ENCODE measurements at places on chromosomes 5 and 9. TPM values are rescaled to one million over a fixed set of nuclear protein-coding genes. Genes with fewer than 3 reads are reported as not detected.

GRCh38 chr5:17089690-17090089, 127.7 kb upstream of the BASP1 start:
- no peak for DNase-seq

DNA sequence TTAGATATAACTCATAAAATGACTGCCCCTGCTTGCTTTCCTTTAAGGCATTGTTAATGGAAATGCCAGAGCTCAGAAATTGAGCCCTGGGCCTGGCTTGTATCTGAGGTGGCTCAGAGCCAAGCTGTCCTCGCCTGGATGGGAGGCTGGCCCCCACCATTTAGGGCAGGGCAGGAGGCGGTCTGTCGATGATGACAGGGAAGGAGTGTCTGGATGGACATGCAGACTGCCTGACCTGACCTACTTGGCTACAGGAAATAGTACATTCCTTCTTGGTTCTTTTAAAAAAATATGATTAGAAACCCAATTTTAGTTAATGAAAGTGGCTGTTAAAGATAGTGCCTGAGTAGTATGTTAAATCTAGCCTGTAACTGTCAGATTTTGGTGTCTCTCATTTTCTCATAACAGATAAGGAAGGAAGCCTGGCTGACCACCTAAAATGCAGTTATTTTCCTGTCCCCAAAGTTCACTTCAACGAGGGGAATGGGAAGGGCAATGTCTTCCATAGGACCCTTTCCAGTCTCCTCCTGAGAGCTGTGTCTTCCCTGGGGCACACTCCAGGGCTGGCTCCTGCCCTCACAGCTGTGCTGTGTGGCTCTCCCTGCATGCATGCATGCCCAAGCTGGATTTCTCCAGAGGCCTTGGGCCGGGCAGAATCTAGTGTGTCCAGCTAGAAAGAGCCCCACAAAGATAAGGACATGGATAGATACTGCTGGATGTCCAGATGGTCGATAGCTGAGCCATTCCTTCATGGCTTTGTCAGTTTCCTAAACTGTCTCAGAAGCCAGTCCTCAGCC, 42.3 kb downstream of the MACROH2A1 start:
- no peak for DNase-seq

- no peak for DNase-seq
Observed at GRCh38 chr5:143019614-143020515, 249.7 kb downstream of the ARHGAP26 start.

The TMEM252 gene
- total RNA-seq = not detected

- no peak for DNase-seq
Observed at GRCh38 chr5:95836544-95836943, 14.0 kb upstream of the GLRX start.

DNA sequence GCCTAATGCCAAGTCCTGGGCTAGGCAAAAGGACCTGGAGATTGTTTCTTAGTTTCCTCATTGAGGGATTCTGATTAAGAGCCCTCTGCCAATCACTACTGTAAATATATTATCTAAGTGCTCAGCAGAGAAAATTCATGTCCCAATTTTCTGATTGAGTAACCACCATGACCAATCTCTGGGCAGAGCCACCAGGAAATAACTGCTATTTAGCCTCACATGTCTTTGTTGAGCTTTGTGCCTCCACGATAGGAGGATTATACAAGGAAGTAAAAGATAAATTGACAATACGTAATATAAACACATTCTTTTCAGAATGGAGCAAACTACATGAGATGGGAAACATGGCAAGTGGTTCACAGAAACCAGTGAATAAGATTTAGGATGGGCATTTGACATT, 396.1 kb upstream of the PAPPA start:
- DNase-seq = no peak

The ADCY2 gene
- total RNA-seq = 20.4 TPM

DNA sequence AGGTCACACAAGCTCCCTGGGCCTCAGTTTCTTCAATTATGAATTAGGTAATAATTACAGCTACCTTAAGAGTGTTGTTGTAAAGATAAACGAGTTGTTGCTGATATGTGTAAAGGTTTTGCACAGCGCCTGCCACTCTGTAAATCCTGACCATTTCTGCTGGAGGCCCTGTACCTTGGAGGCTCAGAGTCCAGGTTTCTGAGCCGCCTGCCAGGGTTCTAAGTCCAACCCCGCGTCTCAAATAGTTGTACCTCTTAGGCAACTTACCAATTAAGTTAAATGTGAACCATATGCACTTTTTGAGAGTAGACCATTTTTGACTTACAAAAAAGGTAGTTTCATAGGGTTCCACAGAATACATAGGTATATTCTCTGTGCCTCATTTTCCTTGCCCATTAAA, 156.8 kb upstream of the KLF9 start:
- DNase-seq = no peak

- no peak for DNase-seq
Observed at GRCh38 chr9:129283705-129284606, 105.9 kb upstream of the IER5L start.

GRCh38 chr5:169430671-169431070, 129.7 kb upstream of the SLIT3 start:
- no peak for DNase-seq

- no peak for DNase-seq
Observed at GRCh38 chr9:134575901-134576176, 65.8 kb upstream of the COL5A1 start.

GRCh38 chr5:153135411-153135810, 355.1 kb upstream of the GRIA1 start:
- no peak for DNase-seq

DNA sequence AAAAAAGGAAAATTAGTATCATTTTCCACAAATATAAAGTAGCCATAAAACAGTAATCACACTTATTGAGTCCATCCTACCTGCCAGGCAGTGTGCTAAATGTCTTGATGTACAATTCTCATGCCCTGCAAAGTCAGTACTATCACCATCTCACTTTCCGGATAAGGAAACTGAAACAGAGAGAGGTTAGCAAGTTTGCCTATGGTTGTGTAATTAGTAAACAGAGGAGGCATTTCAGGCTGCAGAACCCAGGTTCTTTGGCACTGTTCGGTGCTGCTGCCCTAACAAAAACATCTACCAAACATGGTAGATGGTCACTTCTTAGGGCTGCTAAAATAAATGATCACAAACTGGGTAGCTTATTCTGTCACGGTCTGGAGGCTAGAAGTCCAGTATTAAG, 22.6 kb downstream of the PLAC8L1 start:
- DNase-seq = no peak

DNA sequence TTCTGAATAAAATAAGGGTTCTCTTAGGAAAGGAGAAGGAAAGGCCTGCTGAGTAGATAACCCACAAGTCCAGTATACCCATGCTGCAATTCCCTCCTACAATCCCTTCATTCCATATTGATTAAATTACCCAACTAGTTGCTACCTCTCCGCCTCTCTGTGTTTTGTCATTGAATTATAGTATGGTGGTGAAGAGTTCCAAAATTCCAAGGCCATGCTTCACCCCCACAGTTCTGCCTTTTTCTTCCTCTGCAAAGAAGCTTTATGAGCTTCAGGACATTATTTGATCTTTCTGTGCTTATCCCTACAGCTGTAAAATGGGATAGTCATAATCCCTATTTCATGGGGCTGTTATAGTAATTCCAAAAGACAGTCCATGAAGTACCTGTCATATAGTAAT, 215.6 kb downstream of the ACTL7B start:
- no peak for DNase-seq

DNA sequence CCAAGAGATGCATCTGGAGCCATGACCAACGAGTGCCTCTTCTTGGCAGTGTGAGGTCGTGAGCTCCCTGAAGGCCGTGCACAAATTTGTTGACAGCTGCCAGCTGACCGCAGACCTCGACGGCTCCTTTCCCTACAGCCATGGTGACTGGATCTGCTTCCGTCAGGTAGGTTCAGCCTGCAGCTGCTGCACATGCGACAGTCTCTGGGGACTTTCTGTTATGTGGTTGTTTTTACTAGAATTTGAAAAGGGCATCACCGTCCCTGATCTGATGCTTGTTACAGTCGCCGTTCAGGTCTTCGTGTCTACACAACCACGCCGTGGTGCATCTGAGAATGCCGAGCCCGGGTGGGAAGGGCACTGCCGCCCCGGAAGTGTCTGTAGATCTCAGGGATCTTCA, 36.5 kb upstream of the LRRC14B start:
- no peak for DNase-seq

The PCSK5 gene
- 15.5 TPM for total RNA-seq

The CEL gene
- total RNA-seq = 0.41 TPM

- no peak for DNase-seq
Observed at GRCh38 chr9:112777914-112778313, 27.4 kb downstream of the SNX30 start.

- peak; percentile 74 for DNase-seq
Observed at GRCh38 chr9:69122082-69122548, 52.0 kb upstream of the TJP2 start.

The ADGRD2 gene
- total RNA-seq = not detected

GRCh38 chr9:135123126-135123772, 35.8 kb downstream of the OLFM1 start:
- DNase-seq = no peak

The TUSC1 gene
- total RNA-seq = 12.2 TPM

GRCh38 chr5:130032807-130033206, 128.5 kb downstream of the CHSY3 start:
- DNase-seq = no peak

The HTR4 gene
- total RNA-seq = 1.2 TPM

- DNase-seq = no peak
Observed at GRCh38 chr5:149289301-149289700, 17.6 kb downstream of the AFAP1L1 start.

- no peak for DNase-seq
Observed at GRCh38 chr5:178436326-178436940, 153.8 kb downstream of the COL23A1 start.

DNA sequence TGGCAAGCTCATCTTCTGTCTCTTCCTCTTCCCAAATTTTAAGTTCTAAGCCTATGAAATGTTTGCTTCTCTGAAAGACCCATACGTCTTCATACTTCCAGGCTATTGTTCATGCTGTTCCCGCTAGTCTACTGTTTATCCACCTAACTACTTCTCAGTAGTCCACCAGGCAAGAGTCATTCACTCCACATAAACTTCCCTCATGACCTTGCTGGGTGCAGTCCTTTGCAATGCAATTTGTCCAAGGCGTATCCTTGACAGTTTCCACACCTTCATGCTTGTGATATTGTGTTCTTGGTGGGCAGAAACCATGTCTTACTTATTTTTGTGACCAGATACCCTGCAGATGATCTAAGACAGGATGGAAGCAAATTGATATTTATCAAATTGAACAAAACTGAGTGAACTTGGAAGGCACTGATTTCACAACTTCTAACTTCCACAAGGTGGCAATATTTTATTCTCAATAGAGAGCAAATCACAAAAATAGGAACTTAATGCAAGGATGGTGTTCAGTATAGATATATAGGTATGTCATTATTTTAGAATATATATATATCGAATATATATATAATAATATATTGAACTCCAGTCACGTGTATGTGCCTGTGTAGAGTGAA, 30.3 kb downstream of the TYRP1 start:
- peak; percentile 6 for DNase-seq

- DNase-seq = no peak
Observed at GRCh38 chr5:21398511-21398910, 1410.5 kb upstream of the CDH18 start.

- peak; percentile 59 for DNase-seq
Observed at GRCh38 chr9:116365056-116365471, 211.5 kb downstream of the PAPPA start.

DNA sequence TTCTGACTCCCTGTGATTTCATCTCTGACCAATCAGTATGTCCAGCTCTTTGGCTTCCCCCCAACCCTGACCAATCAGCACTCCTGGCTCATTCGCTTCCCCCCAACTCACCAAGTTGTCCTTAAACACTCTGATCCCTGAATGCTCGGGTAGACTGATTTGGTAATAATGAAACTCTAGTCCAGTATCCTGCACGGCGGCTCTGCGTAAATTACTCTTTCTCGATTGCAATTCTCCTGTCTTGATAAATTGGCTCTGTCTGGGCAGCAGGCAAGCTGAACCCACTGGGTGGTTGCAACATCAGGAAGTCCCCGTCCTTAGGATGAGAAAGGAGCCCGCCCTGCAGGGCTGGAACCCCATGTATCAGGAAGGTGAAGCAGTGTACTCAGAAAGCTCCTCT, 10.4 kb downstream of the FCN2 start:
- DNase-seq = no peak

DNA sequence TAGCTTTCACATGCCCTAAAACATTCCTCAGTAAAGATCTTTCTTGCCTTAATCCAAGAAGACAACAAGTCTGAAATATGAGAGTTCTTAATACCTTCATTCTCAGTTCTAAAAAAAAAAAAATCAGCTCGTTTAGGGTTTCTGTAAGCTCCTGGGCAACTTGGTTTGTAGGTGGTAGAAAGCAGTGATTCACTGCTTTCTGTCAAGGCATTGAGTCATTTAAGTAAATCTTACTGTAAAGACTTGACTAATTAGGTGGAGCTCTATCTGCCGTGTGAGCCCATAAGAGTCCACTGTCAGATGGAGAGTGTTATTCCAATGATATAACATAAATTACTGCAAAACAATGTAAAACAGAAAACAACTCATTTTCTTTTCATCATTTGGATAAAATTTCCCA, 56.1 kb upstream of the MAST4 start:
- DNase-seq = no peak

- DNase-seq = no peak
Observed at GRCh38 chr9:15249042-15249818, 57.8 kb downstream of the TTC39B start.

DNA sequence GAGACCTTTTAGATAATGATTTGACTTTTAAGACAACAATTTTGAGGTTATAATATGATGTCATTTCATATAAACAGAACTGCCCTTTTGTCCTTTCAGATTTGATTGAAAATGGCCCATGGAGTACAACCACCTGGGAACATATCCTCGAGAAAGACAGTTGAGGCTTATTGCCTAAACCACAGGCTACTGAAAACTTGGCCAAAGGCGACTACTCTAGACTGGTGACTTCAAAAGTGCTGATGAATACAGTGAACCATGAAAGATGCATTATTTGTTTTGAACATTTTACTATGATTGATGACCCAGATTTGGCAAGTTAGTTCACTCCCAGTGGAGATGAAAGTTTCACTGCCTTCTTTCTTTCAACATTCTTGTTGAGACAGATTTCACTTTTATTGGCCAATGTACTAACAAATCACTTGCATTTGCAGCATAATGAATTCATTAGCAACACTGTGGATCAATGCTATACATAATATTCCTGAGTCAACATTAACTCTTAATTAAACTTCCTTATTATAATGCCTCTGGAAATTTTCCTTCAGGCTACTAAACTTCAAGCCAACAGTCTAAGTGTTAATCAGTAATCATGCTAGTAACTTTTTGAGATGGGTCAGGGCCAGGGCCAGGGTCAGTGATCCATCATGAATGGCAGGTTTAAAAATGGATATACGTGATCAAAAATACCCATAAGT, 480.3 kb downstream of the RAB3C start:
- no peak for DNase-seq

- DNase-seq = no peak
Observed at GRCh38 chr9:122219856-122220672, 8.7 kb downstream of the LHX6 start.
